RWPE1 (cell line): ENCODE measurements at places on chromosomes 1 and 21.

DNA sequence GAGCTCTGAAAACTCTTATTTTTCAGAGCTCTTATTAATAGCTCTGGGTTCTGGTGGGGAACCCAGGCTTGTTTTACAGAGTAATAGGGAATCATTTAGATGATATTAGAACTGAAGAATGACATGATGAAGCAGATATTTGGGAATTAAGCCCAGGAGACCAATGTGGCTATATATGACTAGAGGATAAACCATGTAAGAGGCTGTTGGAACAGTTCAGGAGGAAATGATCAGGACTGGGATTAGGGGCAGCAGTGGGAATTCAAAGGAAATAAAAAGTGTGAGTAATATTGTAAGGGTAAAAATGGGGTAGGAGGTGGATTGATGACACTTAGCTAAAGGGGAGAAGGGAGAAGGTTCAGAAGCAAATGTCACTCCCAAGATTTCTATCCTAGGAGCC is 58.6 kb downstream of the GIPC2 start:
- no peak for DNase-seq

DNA sequence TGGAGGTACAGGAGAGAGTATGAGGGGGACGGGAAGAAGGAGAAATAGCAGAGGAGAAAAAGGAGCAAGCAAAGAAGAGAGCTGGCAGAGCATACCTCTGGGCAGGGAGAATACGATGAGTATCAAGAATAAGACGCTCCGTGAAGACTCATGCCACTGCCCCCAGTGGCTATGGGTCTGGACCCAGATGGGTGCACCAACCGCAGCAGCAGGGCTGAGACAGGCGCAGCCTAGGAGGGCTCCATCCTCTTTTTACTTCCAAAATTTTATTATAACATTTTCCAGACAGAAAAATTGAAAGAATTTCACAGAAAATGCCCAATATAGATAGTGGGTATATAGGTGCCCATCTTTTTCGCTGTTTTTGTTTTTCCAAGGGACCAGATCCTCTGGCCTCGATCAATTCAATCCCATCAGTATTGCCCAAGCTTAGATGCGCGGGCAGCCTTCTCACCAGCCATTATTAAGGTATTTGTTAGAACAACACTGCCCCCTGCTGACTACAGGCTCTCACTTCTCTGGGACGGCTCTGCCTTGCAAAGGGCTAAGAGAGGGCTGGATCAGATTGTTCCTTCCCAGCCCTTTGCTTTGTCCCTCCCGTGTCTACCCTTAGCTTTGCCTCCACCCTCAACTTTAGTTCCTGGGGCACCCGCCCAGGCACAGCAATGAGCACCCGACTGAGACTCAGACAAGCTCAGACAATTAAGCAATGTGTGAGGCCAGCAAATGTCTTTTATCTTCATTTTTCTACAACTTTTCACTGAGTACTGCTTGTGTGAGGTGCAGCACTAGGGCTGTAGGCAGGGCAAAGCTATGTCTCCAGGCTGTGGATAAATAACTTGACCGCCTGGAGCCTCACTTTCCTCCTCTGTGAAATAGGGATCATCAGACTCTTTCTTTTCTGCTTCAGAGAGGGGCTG is 17.5 kb upstream of the CAMK1G start:
- peak; percentile 60 for DNase-seq

- no peak for DNase-seq
Measured at GRCh38 chr1:29936031-29936544, 699.8 kb downstream of the PTPRU start.

DNA sequence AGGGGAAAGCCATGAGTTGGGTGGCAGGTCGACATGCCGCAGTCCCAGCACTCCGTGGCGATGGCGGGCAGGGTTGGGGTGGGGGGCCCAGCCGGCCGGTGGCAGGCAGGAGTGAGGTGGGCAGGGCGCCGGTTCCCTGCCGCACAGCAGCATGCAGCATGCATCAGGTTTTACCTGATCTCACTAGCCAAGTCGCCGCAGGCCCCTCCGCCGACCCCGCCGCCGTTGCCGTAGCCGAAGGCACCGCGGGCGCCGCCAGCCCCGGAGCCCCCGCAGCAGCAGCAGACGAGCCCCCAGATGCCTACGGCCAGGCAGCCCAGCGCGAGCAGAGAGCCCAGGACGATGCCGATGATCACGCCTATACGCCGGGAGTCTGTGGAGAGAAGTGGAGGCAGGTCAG is 6.7 kb downstream of the VSIG8 start:
- no peak for DNase-seq

DNA sequence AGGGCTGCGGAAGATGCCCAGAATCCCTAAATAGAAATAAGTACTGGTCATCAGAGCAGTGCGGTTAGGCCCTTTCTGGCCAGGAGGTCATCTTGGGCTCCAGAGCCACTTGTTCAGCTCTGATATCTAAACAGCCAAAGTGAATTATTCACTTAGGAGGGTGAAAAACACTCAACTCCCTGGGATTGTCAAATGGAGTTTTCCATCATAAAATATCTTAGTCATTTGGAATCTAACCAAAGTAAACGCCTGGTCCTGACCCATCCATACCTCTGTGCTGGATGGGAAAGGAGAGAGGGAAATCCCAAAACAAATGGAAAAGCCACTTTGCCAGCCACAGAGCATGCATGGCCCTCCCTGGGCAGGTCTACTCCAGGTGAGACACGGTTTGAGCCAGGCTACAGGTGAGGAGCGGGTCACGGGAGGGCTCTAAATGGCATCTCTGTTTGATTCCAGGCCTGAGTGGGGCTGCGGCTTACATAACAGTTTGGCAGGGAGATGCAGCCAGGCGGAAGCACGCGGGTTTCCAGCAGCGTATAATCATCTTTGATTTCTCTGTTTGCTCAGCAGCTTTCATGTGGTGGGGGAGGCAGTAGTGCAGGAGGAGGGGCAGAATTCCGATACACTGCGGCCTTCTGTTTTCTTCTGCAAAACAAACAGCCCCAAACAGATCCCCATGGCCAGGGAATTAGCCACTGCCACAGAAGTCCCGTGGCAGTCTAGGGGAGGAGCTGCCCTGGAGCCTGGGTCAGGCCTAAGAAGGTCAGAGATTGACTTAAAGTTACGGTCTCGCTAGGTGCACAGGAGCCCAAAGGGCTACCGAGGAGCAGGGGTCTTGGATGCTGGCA is 59.1 kb upstream of the ZNF648 start:
- peak; percentile 37 for DNase-seq

GRCh38 chr1:164560556-164560955 is 1.6 kb downstream of the PBX1 start:
- DNase-seq: no peak

- DNase-seq: no peak
Measured at GRCh38 chr1:53388963-53389362, 61.1 kb upstream of the LRP8 start.

- DNase-seq: peak; percentile 26
Measured at GRCh38 chr1:10211805-10212410, 1.5 kb downstream of the KIF1B start.

GRCh38 chr1:23634840-23635651 is 56.6 kb upstream of the RPL11 start:
- peak; percentile 88 for DNase-seq

DNA sequence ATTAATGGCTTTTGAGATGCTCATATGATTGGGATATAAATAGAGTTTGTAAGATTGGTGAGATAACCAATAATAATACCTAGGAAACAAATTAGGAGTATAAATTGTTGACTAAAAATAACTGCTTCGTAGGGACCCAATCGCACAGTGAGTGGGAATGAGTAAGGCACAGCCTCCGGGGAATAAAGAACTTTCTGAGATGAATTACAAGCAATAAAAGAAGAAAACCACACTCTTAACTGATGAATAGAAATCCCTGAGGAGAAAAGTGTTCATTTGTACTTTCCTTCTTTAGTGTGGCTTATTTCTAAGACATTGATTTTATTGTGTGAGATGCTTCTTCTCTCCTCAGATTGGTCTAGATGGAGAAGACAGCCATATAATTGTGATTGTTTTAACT is 443.4 kb upstream of the PRMT6 start:
- no peak for DNase-seq

DNA sequence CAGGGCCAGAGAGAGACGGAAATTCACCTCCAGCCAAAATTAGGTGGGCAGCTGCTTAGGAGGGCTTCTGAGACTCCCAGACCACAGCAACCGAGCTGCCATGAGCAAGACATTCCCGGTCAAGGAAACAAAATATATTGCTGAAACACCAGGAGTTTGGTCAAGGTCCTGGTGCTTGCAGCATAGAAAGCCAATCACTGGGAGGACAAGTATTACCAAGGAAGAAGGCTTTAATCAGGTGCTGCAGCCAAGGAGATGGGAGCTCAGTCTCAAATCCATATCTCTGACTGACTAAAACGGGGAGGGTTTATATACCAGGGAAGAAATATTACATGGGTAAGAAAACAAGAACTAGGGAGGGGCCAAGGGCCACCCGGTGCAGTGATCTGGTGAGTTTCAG is 18.8 kb upstream of the TMEM125 start:
- no peak for DNase-seq

- no peak for DNase-seq
Measured at GRCh38 chr1:65539266-65540131, 119.0 kb downstream of the LEPR start.

DNA sequence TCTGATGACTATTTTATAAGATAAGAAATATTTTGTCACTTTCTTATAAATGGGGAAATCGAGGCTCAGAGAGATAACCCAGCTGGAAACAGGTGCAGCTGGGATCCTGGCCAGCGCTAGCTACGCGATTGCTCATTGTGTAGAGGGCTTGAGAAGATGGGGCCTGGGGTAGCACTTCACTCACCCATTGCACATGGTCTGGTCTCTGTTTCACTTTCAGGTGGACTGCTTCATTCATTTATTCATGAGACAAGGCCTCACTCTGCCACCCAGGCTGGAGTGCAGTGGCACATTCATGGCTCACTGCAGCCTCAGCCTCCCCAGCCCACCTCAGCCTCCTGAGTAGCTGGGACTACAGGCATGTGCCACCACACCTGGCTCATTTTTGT is 23.8 kb downstream of the UBE4B start:
- no peak for DNase-seq

DNA sequence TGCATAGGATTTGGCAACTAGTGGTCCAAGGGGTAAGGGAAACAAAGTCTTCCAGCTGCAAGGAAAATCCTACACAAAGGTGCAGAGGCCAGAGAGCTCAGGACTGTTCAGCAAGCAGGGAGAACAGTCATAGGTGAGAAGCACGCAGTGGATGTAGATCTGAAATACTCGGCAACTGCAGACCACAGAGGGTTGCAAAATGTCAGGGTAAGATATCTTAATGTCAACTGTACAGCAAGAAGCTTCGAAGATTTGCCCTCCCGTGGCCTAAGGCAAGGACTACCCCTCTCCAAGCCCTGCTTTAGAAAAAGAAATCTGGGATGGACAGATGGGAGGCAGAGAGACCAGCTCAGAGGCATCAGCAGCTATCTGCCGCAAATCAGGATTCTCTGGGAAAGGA is 153.4 kb upstream of the IRF2BP2 start:
- no peak for DNase-seq

GRCh38 chr1:164617377-164618201 is 58.6 kb downstream of the PBX1 start:
- DNase-seq: no peak

DNA sequence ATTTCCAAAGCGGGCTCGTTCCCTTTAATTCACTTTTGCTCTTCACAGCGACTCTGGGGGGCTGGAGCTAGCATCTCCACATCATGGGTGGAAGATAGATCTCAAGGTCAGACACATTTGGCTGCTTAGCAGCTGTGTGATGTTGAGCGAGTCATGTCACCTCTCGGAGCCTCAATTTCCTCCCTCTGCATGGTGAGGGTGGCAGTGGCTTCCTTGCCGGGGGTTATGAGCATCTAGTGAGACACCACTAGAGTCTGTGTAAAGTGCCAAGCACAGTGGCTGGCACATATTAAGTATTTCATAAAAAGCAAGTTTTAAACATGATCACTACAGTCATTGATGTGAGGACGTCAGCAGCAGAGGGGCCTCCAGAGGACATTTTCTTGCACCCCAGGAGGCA is 16.9 kb upstream of the ECE1 start:
- DNase-seq: no peak

DNA sequence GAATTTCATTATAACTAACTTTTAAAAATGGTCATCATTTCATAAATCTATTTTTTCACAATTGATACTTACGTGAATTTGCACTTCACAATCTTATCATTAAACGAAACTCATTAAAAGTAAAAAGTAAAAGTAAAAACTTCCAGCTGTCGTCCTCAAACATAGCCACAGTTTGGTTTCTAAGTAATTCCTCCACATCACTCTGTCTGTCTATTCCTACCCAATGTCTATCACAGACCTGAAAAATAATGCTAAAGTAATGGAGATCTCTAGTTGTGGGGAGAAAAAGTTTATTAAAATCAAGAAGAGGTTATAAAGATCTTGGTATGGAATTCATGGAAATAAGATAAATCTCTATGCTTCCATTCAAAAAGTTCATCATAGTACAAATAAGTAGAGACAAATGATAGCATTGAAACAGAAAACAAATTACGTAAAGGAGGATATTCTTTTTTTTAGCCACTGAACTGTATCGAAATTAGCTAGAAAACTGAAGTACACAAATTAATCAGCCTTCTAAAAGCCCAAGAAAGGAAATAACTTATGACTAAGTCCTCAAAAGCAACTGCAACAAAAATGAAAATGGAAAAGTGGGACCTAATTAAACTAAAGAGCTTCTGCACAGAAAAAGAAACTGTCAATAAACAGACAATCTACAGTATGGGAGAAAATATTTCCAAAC is 148.6 kb downstream of the TIAM1 start:
- no peak for DNase-seq

DNA sequence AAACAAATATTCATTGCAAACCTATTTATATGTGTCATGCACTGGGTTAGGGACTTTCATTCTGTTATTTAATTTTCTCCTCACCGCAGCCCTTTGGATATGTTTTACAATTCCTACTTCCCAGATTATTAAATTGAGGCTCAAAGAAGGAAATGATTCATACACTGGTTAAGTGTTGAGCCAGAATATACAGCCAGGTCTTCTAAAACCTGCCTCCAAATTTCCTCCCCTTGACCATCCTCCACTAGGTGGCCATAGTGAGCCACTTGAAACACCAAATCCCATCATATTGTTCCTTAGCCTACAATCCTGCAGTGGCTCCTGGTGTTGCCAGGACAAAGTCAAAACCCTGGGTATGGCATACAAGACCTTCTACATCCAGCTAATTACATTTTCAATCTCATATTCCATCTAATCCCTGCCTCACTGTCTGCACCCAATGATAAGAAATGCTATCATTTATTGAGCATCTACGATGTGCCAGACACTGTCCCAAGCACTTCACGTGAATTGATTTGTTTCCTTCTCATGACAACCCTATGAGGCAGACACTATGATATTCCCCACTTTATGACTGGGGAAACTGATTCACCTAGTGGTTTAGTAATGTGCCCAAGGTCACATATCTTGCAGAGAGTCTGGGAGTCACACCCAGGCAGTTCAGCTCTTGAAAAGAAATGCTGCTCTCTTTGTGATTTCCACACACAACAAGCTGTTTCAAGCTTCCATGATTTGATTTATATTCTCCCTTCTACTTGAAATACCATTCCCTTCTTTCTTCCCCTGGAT is 23.6 kb upstream of the KIRREL1 start:
- DNase-seq: peak; percentile 78

- DNase-seq: no peak
Measured at GRCh38 chr1:32926562-32926961, 25.4 kb upstream of the TMEM54 start.

GRCh38 chr21:31908106-31909031 is 35.5 kb downstream of the HUNK start:
- peak; percentile 13 for DNase-seq

GRCh38 chr1:227764019-227764391 is 28.8 kb downstream of the SNAP47 start:
- DNase-seq: peak; percentile 90
